Omental fat pad (tissue), 4 donors: ENCODE measurements at places on chromosomes 11 and 22. TPM values are rescaled to one million over a fixed set of nuclear protein-coding genes. Genes with fewer than 3 reads are reported as not detected.

- DNase-seq: no peak
These were observed 4.4 kb upstream of the FBXO3 start for GRCh38 chr11:33778675-33779074.

DNA sequence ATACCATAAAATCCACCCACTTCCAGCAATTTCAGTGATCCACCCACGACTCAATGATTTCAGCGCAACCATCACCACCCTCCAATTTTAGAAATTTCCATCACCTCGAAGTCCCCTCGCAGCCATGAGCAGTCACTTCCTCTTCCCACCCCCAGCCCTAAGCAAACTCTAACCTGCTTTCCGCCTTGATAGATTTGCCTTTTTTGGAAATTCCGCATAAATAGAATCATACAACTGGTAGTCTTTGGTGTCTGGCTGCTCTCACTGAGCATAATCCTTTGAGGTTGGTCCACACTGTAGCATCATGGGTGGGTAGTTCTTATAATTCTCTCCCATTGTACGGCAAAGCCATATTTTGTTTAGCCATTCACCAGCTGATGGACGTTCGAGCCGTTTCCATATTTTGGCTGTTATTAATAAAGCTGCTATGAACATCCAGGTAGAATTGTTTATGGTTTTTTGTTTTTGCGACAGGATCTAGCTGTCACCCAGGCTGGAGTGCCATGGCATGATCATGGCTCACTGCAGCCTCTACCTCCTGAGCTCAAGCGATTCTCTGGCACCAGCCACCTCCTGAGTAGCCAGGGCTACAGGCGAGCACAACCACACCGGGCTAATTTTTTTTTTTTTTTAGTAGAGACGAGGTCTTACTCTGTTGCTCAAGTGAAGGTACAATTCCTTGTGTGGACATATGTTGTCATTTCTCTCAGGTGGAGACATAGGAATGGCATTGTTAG, 16.0 kb downstream of the PIM3 start:
- peak; percentile 21 for DNase-seq

DNA sequence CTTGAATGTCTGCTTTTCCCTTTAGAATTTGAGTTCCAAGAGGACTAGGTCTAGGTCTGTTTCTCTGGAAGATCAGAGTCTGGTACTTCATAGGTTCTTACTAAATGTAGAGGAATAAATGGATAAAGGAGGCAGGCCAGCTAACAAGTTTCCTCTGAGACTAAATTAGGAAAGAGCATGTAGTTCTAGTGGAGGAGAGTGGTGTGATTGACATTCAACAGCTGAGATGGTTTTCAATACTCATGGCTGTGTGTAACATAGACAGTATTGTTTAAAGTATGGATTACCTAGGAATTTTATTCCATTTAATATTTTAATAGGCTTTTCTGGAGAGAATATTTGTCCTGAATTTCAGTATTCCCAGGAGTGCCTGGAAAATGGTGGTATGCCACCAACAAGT, 364.7 kb downstream of the METTL15 start:
- DNase-seq: no peak

DNA sequence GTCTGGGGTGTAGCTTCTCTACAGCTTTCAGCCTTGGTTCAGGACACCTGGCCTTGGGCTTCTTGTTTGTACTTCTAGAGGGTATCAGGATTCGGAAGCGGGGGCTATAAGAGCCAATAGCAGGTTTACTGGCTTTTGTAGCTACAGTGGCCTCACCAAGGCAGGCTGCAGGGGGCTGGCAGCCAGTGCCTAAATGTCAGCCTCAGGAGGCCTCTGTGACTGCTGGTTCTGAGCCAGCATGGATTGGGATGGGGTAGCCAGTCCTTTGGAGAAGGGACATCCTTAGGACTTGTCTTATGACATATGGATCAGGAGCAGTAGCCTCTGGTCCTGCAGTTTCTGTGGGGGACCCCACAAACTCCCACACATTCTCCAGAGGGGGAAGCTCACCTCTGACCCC, 29.9 kb downstream of the EIF3F start:
- DNase-seq: no peak

- DNase-seq: no peak
These were observed 4.9 kb downstream of the DUSP8 start for GRCh38 chr11:1567052-1567720.

- DNase-seq: no peak
These were observed 73.3 kb upstream of the CSNK2A3 start for GRCh38 chr11:11426226-11426952.

- DNase-seq: no peak
These were observed 349.8 kb upstream of the PLET1 start for GRCh38 chr11:112610494-112610893.

- no peak for DNase-seq
These were observed 638.8 kb upstream of the CCDC90B start for GRCh38 chr11:83924795-83925542.

DNA sequence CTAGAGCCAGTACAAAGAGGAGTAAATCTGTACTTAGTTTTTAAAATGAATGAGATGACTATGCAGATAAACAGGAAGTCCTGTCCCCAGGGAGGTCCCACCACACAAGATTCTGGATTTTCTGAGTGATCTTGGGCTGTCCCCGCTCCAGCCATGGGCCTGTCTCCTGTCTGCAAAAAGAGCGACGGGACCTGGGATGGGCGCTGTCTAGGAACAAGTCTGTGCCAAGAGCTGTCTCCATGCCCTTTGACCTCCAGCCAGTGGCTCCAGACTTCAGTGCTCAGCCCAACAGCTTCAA, 6.0 kb downstream of the CSNK1E start:
- no peak for DNase-seq

DNA sequence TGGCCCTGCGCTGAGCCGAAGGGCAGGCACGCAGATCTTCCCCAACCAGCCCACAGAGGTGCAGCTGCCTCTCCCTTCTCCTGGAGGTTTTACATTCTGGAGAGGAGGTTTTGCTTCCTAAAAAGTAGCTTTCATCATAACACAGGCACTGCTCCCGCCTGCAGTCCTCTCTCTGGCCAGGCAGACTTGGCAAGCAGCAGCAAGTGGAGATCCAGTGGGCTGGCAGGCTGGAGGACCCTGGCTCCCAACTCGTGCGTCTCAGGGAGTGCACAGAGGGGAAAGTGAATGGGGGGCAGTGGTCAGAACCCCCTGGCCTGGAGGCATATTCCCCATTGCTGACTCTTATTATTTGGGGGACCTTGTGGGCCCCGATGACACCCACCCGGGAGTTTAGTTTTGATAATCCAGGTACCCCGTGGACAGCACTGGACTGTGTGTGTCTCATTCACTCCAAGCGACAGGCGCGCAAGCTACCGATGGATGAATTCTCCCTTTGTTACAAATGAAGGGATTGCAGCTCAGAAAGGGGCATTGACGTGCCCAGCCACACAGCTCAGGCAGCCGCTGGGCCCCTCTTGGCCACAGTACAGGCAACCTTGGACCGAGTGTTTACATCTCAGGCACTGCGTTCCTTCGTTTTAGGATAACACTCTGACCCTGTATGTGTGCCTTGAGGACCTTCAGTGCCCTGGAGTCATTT, 1223.9 kb downstream of the BRD1 start:
- DNase-seq: no peak

DNA sequence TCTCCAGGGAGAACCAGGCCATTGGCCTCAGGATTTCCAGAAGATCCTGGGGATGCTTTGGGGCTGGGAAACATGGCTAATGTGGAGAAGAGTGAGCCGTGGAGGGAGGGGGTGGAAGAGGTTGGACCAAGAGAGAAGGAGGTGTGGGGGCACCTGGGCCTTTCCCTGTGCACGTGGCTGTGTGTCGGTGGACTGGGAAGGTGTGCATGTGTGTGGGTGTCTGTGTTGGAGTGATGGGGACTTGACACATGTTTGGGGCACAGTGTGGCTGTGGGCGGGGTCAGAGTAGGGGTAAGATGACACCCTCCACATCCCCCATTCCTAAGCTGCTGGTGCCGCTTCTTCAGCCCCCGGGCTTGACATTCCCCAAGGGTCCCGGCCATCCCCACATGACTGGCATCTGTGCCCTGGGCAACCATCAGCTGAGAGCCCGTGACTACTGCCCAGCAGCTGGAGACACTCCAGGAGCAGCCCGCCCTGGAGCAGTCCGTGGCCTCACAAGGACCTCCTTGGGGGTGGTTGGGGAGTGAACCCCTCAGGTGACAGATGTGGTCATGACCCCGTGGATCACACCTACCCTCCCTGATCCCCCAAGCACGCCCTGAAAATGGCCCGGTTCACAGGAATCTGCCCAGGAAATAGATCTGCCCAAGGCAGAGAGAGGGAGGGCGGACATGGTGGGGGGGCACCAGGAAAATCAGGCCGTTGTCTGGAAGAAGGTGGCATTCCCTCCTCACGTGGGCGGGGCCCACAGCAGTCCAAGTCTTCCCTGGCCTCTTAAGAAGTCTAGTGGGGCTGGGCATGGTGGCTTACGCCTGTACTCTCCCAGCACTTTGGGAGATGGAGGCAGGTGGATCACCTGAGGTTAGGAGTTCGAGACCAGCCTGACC, 34.8 kb upstream of the SOX10 start:
- DNase-seq: no peak

- no peak for DNase-seq
These were observed 260.4 kb downstream of the TMEM135 start for GRCh38 chr11:87298155-87298554.

DNA sequence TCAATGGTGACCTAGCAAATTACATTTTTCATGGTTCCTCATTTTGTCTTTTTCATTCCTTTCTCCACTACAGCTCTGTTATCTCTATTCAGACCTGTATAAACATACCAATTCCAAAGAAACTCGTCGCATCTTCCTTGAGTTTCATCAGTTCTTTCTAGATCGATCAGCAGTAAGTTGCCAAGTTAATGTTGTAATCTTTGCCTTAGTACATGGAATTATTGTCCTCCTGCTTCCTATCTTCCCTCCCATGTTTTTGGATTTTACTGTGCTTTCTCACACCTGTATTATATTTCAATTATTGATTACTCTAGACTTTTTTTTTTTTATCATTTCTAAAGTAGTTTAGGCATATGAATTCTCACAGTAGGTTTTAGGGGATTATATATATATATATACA, 69.5 kb upstream of the GRIK4 start:
- DNase-seq: no peak

DNA sequence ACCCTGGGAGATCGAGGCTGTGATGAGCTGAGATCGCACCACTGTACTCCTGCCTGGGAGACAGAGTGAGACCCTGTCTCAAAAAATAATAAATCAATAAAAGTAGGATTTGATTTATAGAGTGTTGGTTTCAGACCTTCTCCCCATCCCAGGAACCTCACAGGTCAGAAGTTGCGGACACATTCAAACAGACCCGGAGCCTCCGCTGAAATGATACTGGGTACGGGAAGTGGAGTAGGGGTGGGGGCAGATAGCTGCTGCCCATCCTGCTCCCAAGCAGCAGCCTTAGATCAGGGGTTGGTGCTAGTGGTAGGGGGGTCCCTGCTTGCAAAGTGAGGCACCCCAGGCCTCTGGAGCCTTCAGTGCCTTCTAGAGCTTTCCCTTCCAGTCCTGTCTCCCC, 7.8 kb downstream of the PRDM11 start:
- DNase-seq: no peak

DNA sequence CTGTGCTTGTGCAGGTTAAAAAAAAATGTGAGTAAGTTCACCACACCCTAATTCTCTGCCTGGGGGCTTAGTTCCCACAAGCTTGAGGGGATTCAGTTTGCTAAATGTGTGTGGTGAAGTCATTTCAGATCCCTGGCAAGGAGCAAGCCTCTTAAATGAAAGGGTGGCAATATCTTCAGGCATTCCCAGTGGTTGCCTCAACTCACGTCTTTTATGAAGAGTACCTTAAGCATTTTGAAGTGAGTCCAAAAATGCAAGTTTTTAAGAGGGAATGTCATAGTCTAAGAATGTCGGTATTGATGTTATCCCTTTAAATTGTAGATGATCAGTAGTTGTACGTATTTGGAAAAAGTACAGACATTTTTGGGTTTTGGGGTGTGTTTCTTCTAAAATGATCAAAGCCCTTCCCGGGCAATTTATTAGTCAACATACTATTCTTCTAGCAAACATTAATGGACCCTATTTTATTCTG, 4.9 kb downstream of the TCP11L1 start:
- no peak for DNase-seq

DNA sequence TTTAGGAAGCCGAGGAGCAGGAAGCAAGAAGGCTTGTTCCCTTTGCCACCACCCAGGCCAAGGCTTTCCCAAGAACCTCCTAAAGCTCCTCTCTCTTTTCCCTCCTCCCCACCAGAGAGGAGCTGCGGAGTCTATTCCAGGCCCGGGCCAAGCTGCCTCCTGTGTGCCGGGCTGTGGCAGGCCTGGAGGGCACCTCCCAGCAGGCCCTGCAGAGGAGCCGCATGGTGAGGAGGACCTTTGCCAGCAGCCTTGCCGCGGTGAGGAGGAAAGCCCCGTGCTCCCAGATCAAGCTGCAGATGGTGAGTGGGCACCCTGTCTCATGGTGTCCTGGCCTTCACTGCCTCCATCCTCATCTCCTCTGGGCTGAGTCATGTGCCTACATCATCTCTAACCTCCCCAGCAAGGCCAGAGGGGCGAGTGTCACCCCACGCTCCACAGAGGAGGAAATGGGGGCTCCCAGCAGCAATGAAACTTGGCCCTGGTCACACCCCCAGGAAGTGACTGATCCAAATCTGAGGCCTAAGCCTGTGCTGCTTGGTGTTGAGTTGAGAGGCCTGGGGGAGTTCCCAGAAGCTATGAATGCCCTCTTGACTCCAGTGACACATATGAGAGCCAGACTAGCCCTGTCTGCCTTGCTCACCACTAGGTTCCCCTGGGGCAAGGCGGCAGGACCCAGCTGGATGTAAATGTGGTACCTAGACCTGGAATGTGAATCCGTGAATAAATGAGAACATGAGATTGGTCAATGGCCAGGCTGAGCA, 104.2 kb downstream of the MYO18B start:
- DNase-seq: no peak

DNA sequence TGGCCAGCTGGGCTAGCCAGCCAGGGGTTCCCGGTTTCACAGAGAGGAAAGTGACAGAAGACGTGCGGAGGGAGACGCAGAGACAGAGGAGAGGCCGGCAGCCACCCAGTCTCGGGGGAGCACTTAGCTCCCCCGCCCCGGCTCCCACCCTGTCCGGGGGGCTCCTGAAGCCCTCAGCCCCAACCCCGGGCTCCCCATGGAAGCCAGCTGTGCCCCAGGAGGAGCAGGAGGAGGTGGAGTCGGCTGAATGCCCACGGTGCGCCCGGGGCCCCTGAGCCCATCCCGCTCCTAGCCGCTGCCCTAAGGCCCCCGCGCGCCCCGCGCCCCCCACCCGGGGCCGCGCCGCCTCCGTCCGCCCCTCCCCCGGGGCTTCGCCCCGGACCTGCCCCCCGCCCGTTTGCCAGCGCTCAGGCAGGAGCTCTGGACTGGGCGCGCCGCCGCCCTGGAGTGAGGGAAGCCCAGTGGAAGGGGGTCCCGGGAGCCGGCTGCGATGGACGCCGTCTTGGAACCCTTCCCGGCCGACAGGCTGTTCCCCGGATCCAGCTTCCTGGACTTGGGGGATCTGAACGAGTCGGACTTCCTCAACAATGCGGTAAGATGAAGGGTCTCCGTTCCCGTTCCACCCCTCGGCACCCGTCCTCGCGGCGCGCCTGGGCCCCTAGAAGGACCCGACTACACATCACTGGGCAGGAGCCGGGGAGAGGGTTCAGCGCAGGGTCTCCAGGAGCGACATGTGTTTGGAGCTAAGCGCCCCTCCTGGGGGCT, at the start of gene CREB3L1:
Gene CREB3L1, plus strand, starts transcription at position 41 of the 765 bp plus-strand sequence. Its CDS starts 450 bp downstream, at position 491.
- DNase-seq: no peak

PSMA1 gene
- 142 TPM for total RNA-seq

WNT7B gene
- total RNA-seq: 0.28 TPM

SMC1B gene
- not detected for total RNA-seq

OR56A1 gene
- not detected for total RNA-seq

SOX10 gene
- total RNA-seq: not detected

EFCAB6 gene
- 1.3 TPM for total RNA-seq

C11orf42 gene
- not detected for total RNA-seq

TMEM121B gene
- 1.3 TPM for total RNA-seq

KCNQ1 gene
- total RNA-seq: 4.5 TPM
